ENCODE measurements at places on chromosomes 12 and 14. TPM values are rescaled to one million over a fixed set of nuclear protein-coding genes. Genes with fewer than 3 reads are reported as not detected.

- DNase-seq = no peak
Measured at GRCh38 chr12:53044052-53044581, 5.7 kb upstream of the TNS2 start.

DNA sequence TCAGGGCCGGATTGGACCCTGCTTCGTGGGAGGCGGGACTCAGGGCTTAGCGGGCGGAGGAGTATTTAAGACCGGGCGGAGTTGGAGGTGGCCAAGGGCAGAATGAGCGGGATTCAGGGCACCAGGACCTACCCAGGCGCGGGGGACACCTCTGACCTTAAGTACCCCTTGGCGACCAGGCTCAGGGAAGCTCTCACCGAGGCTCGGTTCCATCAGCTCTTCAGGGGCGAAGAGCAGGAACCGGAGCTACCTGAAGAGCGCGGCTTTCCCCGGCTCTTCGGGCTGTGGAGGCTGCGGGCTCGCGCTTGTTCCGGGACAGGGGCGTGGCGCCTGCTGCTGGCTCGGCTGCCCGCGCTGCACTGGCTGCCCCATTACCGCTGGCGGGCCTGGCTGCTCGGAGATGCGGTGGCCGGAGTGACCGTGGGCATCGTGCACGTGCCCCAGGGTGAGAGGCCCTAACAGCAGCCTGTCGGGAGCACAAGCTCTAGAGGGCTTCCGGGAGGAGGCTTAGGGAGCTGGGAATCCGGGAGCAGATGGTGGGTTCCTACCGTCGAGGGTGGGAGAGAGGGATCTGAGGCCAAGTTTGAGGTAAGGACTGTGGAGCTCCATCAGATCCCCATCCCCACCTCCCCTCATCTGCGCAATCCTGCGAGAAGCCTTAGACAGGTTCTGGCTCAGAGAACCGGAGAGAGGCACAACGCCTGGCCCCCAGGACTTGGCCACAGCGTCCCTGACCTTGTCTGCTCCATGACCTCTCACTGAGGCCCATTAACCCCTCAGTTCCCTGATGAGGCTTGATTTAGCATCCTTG lies 8.4 kb downstream of the ARHGEF25 start:
- DNase-seq = no peak

DNA sequence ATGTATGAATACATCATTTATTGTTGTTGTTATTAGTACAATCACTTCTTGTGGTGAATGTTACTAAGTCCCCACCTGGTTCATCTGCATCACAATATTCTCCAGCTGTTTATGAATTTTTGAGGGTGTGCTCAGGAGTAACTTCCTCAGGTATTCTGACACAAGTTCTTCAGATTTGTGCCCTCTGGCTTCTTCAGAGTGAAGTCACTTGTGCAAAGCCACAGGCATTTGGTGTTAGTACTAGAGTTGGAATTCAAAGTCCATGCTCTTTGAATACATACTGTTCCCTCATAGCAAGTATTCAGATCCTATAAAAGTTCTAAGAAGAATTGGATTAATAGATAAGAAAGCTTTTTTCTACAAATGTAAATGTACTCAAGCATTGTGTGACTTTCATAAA lies 150.3 kb upstream of the AVPR1A start:
- DNase-seq = peak; percentile 55

GRCh38 chr12:122852336-122853275 lies 17.3 kb downstream of the HIP1R start:
- DNase-seq = no peak

DNA sequence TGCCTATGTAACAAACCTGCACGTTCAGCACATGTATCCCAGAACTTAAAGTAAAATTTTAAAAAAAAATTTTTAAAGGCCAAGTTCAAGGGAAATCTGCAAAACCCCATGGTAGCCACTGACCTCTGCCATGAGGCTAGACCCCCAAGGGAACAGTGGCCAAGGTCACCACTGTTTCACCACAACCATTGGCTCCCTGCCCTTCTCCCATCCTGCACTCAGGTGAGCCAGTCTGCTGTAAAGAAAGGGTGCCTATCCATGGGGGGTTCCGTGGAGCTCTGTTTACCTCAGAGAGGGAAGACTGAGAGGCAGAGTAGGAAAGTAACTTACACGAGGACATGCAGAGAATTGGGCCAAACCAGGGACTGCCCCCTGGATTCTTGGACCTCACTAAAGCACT lies 38.6 kb downstream of the VWF start:
- no peak for DNase-seq

DNA sequence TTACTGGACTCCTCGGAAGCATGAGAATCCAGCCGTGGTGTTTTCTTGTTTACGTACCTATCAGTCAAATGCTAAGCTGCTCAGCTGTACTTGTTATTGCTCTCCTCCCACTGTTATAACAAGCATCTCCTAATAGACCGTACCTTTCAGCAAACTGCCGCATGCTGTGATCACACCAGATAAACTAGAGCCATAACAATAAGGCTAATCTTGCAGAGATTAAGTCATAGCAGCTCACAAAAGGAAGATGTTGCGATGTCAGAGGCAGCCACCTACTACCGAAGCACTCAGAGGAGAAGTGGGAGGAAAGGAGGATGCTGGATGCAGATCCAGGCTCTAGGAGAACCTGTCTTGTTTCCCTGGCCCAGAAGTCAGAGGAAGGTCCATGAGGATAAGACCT lies 196.0 kb downstream of the GALC start:
- DNase-seq = no peak

GRCh38 chr14:59398841-59399240 lies 66.3 kb downstream of the GPR135 start:
- DNase-seq = no peak

DNA sequence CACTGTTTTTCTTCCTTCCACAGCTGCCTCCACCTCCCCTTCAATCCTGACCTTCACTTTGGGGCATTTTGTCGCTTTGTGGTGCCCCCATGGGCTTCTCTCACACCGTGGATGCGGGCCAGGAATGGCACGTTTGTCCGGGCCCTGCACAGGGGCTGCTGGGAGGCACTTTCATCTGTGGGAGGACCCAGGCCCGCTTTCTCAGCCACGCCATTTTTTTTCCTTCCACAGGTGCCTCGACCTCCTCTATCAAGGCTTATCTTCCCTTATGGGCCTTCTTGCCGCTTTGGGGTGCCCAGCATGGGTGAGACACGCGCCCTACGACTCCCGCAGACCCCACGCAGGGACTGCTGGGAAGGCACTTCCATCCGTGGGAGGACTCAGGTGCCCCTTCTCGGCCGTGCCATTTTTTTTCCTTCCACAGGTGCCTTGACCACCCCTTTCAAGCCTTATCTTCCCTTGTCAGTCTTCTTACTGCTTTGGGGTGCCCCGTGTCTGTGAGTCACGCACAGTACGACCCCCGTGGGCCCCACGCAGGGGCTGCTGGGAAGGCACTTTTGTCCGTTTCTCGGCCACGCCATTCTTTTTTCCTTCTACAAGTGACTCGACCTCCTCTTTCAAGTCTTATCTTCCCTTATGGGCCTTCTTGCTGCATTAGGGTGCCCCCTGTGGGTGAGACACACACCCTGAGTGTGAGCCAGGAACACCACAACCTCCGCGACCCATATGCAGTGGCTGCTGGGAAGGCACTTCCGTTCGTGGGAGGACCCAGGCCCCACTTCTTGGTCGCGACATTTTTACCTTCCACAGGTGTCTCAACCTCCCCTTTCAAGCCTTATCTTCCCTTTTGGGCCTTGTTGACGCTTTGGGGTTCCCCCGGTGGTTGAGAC lies 270.7 kb downstream of the ALG10 start:
- no peak for DNase-seq

DNA sequence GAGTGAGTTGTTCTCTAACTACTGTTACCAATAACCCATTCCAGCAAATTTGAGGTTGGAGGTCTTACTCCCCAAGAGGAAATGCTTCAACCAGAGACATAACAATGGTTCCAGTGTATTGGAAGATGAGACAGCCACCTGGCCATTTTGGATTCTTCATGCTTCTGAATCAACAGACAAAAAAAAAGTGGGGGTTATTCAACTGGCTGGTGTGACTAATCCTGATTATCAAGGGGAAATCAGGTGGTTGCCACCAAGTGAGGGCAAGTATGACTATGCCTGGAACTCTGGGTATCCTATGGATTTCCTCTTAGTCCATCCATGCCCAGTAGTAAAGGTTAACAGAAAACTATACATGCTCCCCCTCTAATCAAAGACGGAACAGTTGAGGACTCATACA lies 29.9 kb upstream of the ZNF641 start:
- DNase-seq = no peak

GRCh38 chr14:68148763-68149162 lies 329.2 kb downstream of the RAD51B start:
- DNase-seq = no peak

- no peak for DNase-seq
Measured at GRCh38 chr12:54272214-54272613, 7.7 kb downstream of the CBX5 start.

GRCh38 chr14:95182379-95182778 lies 25.1 kb upstream of the DICER1 start:
- DNase-seq = no peak

GRCh38 chr12:44088647-44089046 lies 252.8 kb downstream of the TMEM117 start:
- no peak for DNase-seq

DNA sequence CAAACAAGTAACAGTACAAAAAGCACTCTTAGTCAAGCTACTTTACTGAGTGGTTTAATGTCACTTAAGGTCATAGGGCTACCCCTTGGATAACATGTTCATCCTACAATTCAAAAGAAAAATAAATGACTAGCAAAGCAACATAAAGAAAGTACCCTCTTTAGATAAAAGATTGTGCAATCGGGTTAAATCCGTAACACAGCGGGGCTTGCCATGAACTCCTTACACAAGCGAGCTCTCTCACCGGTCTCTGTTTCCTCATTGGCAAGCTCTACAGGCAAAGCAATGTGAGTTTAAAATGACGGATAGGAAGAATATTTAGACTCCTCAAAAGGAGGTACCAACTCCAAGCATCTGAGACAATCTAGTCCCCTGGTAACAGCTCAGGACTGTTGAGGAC lies 140.6 kb downstream of the EGLN3 start:
- no peak for DNase-seq

GRCh38 chr12:49288922-49289555 lies 5.9 kb upstream of the PRPH start:
- no peak for DNase-seq

- DNase-seq = no peak
Measured at GRCh38 chr12:51866762-51867161, 18.2 kb upstream of the FIGNL2 start.

DNA sequence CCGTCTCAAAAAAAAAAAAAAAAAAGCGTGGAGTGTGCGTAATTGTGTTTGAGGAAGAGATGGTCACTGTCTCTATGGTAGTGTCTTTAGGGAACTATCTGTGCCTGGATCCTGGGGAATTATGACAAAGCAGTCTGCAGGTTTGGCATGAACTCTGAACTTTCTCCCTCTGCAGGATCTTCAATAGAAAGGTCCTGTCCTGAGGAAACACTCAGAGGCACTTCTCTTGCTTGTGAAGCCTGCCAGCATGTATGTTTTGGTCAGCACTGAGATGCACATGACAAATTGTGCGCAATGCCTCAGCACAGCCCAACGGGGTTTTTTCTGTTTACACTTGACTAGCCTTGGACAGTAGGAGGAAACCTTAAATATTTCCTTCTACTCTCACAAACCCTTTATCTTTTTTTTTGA lies 46.6 kb downstream of the ATF7 start:
- no peak for DNase-seq

DNA sequence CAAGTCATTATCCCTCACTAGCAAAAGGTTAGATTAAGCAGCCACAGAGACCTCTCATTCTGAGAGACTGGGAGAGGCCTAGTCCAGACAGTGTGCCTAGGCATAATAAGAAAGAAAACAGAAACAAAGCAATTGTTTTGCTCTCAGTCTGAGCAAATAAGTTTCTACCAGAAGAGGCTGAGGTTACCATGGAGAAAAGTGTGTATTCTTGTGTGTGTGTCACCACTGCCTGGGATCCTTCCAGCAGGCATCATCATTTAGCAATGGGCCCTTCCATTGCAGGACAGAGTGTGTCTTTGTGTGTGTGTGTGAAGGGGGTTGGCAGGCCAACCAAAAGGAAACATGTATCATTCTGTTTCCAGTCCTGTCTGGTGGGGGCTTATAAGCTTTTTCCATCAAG lies 3.7 kb downstream of the EFS start:
- DNase-seq = no peak

DNA sequence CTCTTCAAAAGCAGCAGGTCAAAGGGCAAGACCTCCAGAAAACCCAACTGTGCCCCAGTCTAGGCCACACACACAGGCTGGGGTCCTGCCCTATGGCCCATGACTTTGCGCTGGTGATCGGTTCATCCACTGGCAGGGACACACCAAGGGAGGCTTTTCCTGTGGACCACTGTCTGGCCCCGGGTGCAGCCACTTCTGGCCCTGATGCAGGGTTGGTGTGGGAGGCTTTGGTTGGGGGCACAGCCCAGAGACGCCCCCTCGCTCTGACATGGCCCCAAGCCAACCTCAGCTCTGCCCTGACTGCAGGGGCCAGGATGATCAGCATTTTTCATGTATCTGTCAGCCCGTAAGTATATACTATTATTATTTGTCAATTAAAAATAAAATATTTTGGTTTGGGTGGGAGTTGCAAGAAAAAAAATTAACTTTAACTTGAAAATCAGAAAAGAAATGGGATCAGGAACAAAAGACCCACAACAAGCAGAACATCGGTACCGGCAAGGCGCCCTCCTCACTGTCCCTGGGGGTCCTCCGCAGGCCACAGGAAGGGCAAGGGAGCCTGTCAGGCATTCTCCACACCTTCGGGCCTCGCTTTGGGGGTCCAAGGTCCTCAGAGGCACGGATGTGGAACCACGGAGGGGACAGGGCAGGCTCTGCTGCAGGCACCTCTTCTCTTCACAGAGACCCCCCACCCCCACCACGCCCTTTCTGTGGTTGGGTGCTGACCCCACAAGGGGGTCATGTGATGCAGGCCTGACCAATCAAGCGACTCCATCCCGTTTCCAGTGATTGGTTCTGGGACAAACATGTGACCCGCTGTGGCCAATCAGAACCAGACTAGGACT lies 181.5 kb upstream of the SFSWAP start:
- no peak for DNase-seq

DNA sequence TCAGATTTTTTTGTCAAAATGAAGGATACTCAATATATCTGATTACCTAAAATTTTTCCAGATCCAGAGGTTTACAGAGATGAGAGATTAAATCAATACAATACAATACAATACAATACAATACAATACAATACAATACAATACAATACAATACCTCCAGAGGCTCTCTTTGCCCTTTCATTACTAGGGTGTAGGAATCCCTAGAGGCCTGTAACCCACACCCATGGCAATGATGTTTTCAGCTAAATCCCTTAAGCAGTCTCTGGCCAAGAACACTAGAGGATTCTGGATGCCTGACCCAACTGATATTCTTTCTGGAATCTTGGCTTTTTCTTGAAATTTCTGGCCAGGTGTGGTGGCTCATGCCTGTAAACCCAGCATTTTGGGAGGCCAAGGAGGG lies 23.7 kb upstream of the AEBP2 start:
- DNase-seq = no peak

The MAP1LC3B2 gene
- not detected for total RNA-seq

The C12orf50 gene
- total RNA-seq = not detected

The BATF gene
- total RNA-seq = not detected

The NAV3 gene
- total RNA-seq = 58.0 TPM

The AHNAK2 gene
- total RNA-seq = 4.3 TPM

The C12orf42 gene
- not detected for total RNA-seq

The FGD6 gene
- 8.5 TPM for total RNA-seq

The PDE3A gene
- total RNA-seq = 0.13 TPM

The PIANP gene
- not detected for total RNA-seq

The DPPA3 gene
- not detected for total RNA-seq

The SLC25A47 gene
- not detected for total RNA-seq

Measured in SJSA1 (cell line).